ENCODE measurements at places on chromosomes 2 and 18. TPM values are rescaled to one million over a fixed set of nuclear protein-coding genes. Genes with fewer than 3 reads are reported as not detected.

FBXO36 gene
- 0.42 TPM for total RNA-seq

DNAH7 gene
- 0.06 TPM for total RNA-seq

DUSP19 gene
- total RNA-seq, result 1.2 TPM

SNTG2 gene
- not detected for total RNA-seq

ARHGAP25 gene
- total RNA-seq, result not detected

GPR75 gene
- total RNA-seq, result 1.2 TPM

HNMT gene
- total RNA-seq, result not detected

TDRD15 gene
- total RNA-seq, result not detected

NEURL3 gene
- total RNA-seq, result not detected

ST6GAL2 gene
- total RNA-seq, result 1.6 TPM
